ENCODE measurements at places on chromosomes 2 and 18. TPM values are rescaled to one million over a fixed set of nuclear protein-coding genes. Genes with fewer than 3 reads are reported as not detected.

The LRRC30 gene
- total RNA-seq: not detected

The CIB4 gene
- not detected for total RNA-seq

The GALR1 gene
- not detected for total RNA-seq

The HAAO gene
- total RNA-seq: 0.50 TPM

The ECEL1 gene
- not detected for total RNA-seq

The TEKT4 gene
- not detected for total RNA-seq

The CXCR1 gene
- not detected for total RNA-seq

The UGT1A9 gene
- total RNA-seq: not detected

The GCKR gene
- total RNA-seq: under 0.01 TPM

The CHRND gene
- total RNA-seq: not detected

The SLC16A14 gene
- total RNA-seq: 7.0 TPM

The MFF gene
- 83.4 TPM for total RNA-seq

The RTP5 gene
- not detected for total RNA-seq

The KCNG2 gene
- total RNA-seq: not detected

The TMEM169 gene
- 0.34 TPM for total RNA-seq

The CNDP1 gene
- total RNA-seq: not detected

The ELP2 gene
- total RNA-seq: 92.6 TPM

The MROH2A gene
- total RNA-seq: not detected

All from nasal cavity respiratory epithelium epithelial cell of viscerocranial mucosa (primary cell).